Stimulated activated CD4-positive, alpha-beta T cell treated with anti-CD3 and anti-CD28 coated beads, Interleukin-1b, Interleukin-23, amount 100 ng/mL, for 24 hours (primary cell): ENCODE measurements at places on chromosomes 7 and 10.

GRCh38 chr10:113333313-113333712, 219.5 kb upstream of the HABP2 start:
- DNase-seq: no peak

DNA sequence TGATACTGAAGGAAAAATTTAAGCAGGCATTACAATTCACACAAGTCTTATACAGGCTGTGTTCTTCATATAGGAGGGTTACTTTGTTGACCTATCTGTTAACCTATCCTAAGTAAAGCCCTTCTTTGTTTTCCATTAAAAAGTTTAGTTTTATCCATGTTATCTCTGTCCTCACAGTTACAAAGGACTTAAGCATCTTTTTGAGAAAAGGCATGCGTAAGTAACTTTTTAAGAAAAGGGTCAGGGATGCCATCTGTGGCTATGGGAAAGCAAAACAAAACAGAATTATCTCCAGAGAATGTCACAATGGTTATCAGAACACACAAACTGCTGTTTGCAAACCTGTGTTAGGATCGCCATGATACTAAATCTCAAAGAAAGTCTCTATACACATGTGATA, 295.8 kb upstream of the MTPN start:
- DNase-seq: no peak

DNA sequence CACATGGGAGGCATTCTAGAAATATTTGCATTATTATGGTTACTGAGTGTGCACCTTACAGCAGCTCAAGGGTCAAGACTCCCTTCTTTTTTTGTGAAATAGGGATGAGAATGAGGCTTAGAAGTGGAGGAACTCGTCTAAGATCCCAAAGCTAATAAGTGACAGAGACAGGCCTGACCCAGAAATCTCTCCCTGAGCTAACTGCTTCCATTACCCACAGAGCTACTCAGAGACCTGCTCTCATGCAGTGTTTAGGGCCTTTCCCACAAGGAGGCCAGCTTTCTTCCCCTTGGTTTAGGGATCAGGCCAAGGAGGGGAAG, 301.7 kb downstream of the RPS24 start:
- no peak for DNase-seq

DNA sequence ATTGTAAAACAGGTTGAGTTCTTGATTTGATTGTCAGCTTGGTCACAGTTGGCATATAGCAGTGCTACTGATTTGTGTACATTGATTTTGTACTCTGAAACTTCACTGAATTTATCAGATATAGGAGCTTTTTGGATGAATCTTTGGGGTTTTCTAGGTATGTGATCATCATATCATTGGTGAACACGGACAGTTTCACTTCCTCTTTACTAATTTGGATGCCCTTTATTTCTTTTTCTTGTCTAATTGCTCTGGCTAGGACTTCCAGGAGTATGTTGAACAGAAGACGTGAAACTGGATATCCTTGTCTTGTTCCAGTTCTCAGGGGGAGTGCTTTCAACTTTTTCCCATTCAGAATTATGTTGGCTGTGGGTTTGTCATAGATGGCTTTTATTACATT, 86.9 kb downstream of the EXOC4 start:
- no peak for DNase-seq

DNA sequence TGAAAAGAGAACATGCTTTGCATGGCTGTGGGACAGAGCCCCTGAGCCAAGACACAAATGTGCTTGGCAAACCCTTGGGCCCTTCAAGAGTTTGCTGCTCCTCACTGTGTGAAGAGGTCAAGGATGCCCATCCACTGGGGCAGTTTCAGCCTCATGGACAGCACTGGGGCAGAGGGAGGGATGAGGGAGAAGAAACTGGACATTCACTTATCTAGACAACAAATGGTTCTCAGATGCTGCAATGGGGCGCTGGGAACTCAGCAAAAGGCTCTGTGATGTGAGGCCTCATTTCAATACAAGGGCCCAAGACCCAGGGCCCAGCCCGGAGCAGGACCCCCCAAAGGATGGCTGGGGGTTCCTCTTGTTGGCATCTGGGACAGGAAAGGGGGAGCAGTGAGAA, 49.1 kb downstream of the EBF3 start:
- DNase-seq: no peak

DNA sequence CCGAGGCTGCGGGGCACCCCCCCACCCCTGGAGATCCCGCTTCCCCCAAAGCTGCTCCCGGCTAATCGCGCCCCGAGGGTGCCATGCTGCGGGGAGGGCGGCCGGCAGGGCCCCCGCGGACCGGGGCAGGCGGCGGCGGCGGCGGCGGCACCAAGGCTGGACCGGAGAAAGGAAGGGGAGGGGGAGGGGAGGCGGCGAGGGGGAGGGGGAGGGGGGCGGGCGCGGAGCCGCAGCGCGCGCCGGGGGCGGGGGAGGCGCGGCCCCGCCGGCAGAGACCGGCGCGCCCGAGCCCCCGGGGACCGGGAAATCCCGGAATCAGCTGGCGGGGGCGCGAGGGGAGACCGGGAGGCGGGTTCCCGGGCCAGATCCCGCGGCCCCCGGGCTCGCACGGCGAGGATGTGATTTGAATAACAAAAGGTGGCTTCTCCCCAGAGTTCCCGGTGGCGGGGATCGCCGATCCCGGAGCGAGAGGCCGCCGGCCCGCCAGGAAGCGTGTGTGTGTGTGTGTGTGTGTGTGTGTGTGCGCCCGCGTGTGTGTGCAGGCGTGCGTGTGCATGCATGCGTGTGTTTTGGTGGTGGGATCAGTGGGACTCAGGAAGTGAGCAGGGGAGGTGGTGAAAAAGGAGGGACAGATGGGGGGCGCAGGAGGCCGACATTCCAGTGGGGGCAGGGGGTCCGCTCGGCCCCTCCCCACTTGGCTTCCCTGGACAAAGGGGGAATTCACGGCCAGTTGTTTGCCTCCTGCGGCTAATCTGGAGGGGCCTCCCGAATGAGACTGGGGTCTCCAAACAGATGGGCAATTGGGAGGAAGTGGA, 99.5 kb downstream of the HIP1 start:
- peak; percentile 16 for DNase-seq

GRCh38 chr7:107946881-107947280, 55.9 kb downstream of the DLD start:
- DNase-seq: no peak

DNA sequence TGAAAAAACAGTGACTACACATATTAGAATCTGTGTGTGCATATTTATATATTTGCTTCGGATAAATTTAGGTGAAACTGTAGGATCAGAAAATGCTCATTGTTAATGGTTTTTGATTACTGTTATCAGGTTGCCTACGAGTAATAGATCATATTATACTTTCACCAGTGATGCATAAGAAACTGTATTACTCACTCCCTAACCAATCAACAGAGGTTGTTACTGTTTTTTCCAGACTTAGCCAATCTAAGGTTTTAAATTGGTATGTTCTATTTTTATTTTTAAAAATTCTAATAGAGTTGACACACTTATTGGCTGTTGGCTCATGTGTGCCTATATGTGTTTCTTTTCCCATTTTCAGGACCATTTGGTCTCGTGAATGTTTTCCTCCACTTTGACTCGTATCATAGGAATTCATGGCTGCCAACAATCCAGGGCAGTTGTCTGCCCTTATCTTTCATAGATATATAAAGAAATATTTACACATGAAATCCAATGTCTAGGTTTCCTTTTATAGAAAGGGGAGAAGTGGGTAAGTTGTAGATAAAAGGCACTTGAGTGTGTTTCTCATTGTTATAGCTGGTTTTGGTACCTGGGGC, 59.2 kb downstream of the ANLN start:
- DNase-seq: no peak

DNA sequence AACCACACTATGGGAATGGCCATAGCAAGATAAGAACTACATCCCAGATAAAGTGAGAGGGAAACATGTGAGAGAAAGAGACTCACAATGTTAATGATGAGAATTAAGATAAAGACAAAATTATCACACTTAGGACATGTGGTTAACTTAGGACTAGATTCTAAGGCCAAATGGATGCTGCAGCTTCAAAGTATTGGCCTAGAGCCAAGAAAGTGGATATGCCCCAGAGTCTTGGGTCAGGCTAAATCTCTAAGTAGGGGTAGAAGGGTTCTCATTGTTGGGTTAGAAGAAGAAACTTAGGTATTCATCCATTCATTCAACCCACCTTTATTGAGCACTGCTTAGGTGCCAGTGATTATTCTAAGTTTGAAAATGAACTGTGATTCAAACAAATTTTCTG, 818.0 kb downstream of the PHTF2 start:
- no peak for DNase-seq

GRCh38 chr10:69240455-69240854, 20.3 kb downstream of the HKDC1 start:
- DNase-seq: no peak

- DNase-seq: no peak
Observed at GRCh38 chr10:45429790-45430189, 55.8 kb downstream of the ALOX5 start.

DNA sequence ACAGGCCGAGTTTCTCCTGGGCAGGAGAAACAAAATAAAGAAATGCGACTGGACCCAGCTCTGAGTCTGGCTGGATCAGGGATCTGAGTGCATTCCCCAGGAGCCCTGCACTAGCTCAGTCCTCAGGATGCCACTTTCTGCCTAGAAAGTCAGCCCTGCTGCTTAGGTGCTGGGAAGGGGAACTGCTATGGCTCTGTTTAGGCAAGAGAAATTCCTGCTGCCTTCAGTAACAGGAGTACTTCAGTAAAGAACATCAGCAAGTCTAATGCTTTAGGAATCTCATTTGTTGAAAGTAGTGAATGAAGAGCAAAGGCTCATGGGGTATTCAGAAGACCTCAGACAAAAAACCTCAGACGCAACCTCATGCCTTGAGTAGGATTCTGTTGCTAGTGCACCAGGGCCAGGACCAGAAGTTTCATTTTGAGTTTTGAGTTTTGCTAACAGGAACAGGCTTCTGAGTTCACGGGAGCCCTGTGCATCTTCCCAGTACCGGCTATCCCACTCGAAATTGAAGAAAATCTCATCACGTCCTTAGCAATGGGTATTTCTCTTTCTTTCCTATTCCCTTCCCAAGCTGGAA, 170.8 kb upstream of the CDCA7L start:
- DNase-seq: no peak

- no peak for DNase-seq
Observed at GRCh38 chr7:30032310-30033125, 4.3 kb downstream of the PLEKHA8 start.

GRCh38 chr10:4260483-4261124, 475.6 kb upstream of the KLF6 start:
- DNase-seq: no peak

- no peak for DNase-seq
Observed at GRCh38 chr10:127216786-127217185, 20.4 kb upstream of the INSYN2A start.

GRCh38 chr7:70000737-70001348, 402.6 kb downstream of the AUTS2 start:
- no peak for DNase-seq

DNA sequence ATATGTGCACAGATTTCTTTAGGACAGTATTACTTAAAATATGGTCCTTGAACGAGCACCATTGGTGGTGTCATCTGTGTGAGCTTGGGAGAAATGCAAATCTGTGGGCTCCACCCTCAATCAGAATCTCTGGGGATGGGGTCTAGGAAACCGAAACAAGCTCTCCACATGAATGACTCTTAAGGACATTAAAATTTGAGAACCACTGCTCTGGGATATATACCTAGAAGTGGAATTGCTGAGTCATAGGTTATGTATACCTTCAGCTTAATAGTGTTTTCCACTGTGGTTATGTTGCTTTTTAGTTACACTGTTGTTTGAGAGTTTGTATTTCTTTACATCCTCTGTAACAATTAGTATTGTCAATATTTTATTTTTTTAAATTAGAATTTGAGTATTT, 24.0 kb downstream of the ZNRF2 start:
- DNase-seq: no peak

DNA sequence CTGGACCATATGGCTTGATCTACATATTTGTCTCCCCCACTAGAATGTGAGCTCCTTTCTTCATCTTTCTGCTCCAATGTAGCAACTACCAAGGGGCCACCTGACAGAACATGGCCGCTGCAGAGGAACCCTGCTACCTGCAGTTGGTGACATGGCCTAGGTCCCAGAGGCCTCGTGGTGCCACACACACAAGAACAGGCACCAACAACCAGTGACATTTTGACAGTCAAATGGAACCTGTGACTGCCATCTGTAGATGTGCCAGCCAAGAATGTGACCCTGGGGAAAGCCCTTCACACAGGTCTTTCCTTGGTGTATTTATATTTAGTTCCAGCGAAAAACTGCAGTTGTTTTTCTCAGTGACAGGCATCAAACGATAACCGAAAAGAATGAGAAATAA, 67.9 kb upstream of the ANKRD1 start:
- DNase-seq: no peak

DNA sequence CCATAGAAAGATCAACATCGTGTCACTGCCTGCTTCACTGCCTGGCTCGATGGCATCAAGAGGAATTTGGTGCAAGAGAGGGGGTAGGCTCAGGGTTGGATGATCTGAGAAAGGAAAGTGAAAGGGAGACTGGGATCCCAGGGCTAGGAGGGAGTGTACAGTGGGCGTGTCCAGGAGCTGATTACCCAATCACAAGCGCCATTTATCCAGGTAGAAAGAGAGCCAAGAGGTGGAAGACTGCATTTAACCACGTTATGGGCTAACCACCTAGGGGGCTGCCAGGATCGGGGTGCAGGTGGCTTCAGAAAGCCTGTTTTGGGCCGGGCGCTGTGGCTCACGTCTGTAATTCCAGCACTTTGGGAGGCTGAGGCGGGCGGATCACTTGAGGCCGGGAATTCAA, 10.3 kb downstream of the PODXL start:
- no peak for DNase-seq

- DNase-seq: no peak
Observed at GRCh38 chr7:6448943-6449543, 1.3 kb upstream of the DAGLB start.

DNA sequence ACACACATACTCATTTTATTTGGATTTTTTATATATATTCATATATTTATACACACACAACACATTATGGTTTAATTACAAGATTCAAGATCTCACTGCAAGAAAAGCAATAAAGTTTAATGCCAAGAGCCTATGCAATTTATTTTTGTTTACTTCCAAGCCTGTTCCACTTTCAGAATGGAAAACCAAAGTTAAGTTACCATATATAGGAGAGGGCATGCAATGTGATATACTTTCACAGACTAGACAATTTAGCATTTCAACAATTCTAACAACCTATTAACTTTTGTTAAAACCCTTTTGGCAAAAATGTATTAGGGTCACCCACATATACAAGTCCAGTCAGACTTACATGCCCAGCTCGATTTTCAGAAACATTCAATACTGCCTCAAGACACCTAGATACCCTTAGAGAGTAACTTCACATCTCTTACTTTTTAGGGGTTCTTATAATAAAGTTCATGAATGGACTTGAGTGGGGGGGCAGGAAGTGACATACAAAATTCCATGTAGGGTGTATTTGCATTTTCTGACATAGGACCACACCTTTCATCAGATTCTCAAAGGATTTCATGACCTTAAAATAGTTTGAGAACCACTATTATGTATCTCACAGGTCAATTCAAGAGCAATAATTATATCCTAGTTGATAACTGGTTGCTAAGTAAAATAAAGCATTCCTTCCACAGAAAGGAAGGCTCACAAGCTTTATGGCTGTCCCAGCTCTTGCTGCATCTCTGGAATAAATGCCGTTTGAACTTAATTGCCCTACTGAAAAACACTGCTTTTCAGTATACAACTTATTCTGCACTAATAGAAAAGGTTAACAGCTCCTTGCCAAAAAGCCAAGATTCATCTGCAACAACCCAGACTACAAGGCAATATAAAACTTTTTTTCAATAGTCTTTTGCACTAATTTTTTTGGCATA, 2.5 kb downstream of the P4HA1 start:
- no peak for DNase-seq

- DNase-seq: no peak
Observed at GRCh38 chr7:148212731-148213130, 377.8 kb upstream of the C7orf33 start.

GRCh38 chr7:37942934-37943610, 22.6 kb downstream of the EPDR1 start:
- DNase-seq: no peak
